ENCODE measurements at places on chromosomes 1 and 21. TPM values are rescaled to one million over a fixed set of nuclear protein-coding genes. Genes with fewer than 3 reads are reported as not detected.
A peak's percentile ranks its signal among the peaks of the same experiment; 100 is the strongest.

GRCh38 chr1:94544706-94545490, 3.3 kb upstream of the F3 start:
- DNase-seq, result no peak

DNA sequence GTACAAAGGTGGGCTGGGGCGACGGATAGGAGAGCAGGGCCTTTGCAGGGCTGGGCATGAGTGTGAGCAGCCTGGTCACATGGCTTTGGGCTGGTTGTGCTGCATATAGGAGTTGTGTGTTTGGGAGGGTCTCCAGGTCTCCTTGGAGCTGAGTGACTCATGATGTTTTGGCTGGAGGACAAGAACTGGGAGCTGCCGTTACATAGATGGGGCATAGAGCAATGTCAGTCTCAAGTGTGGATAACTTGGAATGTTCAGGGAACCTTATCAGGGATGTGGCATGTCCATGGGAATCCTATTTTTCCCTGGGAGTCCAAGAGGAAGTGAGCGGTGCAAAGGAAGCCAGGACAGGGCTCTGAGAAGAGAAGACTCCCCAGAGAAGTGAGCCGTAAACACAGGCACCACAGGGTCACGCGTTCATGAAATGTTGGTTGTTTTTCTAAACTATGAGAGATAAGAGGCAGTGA, 136.4 kb upstream of the KCNE2 start:
- no peak for DNase-seq

DNA sequence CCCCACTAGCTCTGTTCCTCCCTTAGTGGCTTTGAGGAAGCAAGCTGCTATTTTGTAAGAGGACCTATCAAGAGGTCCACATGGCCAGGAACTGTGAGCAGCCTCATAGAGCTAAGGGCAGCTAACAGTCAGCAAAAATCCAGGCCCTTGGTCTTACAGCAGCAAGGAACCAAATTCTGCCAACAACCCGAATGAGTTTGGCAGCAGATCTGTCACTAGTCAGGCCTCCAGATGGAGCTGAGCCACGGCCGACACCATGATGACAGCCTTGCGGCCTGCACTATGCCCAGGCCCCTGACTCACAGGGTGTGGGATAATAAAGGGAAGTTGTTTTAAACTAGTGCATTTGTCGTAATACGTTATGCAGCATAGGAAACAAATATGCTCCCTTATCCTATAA, 28.0 kb upstream of the H3-3A start:
- DNase-seq, result no peak

GRCh38 chr1:207001492-207002245, 30.9 kb downstream of the C1orf116 start:
- DNase-seq, result no peak

GRCh38 chr21:16078382-16078781, 348.6 kb downstream of the USP25 start:
- no peak for DNase-seq

DNA sequence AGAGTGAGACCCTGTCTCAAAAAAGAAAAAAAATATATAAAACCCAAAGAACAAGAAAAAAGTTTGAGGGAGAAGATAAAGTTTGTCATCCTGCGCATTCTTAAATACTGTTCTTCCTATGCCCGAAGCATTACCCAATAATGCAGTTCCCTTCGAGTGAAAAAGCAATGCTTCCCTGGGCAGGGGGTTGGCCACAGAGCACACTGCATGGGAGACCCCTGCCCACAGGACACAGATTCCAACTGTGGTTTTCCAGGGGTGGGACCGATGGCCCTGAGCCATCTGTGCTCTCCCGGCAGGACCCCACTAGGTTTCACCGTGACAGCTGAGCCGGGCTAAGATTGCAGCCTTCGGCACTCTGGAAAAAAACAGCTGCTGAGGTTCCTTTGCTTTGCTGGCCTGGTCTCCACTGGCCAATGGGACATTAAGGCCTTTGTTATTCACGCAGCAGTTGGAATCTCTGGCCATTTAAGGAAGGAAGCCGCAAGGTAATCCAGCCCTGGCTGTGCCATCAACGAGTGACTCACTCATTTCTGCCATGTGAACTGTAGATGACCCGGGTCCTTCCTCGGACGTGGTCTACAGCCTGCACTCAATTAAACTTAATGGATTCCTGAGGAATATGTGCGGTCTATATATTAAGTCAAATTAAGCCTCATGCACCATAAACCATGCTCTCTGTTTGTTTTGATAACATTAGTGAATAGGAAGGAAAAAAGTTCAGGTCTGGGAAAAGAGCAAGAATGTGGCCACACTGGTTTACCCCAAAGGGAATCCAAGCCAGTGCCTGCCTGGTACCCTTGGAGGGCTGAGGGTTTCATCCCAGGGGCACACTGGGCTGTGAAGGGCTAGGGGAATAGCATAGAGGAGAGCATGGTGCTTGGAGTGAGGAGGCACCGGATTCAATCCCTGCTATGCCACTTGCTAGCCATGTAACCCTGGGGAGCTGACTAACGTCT, 163.2 kb downstream of the ZBTB18 start:
- DNase-seq, result no peak

DNA sequence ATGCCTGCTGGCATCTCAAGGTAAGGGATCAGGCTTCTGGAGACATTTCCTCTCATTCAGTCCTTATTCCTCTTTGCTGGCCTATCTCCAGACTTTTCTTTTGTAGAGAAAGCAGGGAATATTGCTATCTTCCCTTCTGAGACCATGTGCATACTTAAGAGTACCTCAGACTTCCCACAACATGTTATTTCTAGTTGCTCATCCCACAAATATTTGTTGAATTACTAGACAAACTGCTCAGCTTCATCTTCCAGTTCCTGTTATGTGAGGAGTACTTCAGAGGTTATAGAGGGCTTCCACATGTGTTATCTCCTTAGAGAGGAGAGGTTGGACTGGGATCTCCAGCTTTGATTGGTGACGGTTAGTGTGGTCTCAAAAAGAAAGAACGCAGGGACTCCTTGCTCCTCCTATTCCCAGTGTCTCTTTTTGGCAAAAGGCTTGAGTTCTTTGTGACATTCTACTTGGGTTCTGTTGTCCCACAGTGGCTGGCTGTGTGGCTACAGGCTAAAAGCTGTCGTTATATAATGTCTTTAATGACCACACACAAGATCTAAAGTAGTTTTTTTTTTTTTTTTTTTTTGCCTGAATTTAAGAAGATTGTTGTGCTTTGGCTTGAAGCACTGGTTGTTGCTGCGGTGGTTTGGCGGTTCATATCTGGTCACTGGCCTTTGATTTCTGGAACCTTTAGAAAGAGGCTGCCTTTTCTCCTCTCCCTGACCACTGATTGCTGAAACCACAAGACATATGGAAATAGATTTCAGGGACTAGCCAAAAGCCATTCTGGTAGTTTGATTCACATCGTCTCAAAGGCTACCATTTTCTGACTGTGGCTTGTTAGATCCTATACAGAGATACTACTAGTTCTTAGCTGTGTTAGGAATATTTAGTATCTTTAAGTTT, 78.7 kb downstream of the FGGY start:
- DNase-seq, result no peak

DNA sequence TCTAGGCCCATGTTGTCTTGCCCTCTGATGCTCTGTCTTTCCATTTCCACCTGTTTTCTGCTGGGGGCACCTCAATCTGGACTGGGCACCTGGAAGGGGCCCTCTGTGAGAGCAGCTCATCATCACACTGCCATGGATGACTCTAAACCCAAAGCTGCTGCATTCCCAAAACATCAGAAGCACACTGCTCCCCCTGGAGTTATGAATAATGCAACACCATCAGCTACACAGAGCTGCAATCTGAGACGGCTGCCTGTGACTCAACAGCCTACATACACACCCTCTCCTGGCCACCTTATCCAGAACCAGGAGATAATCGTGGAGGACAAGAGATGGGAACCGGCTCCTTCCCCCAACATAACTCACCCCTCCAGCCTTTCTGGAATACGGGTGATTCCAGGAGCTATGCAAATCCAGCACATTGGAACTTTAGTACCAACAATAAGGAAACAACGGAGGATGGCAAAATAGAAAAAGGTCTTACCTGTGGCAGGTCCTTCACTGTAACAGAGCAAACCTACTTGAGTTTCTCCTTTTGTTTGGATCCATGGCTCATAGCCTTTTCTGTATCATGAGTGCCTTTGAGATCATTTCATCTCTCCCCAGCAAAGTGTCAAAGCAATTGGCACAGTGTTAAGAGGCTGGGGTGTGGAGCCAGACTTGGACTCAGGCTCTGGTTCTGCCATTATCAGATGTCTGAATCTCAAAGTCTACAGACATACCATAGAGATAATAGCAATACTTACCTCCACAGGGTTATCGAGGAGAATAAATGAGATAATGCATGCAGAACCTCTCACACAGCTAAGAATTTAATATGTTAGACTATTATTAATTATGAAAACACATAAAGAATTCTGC, 29.3 kb downstream of the AK2 start:
- no peak for DNase-seq

- DNase-seq, result no peak
Observed at GRCh38 chr1:33996281-33996680, 132.4 kb downstream of the HMGB4 start.

GRCh38 chr1:90133133-90133532, 138.2 kb downstream of the ZNF326 start:
- no peak for DNase-seq

DNA sequence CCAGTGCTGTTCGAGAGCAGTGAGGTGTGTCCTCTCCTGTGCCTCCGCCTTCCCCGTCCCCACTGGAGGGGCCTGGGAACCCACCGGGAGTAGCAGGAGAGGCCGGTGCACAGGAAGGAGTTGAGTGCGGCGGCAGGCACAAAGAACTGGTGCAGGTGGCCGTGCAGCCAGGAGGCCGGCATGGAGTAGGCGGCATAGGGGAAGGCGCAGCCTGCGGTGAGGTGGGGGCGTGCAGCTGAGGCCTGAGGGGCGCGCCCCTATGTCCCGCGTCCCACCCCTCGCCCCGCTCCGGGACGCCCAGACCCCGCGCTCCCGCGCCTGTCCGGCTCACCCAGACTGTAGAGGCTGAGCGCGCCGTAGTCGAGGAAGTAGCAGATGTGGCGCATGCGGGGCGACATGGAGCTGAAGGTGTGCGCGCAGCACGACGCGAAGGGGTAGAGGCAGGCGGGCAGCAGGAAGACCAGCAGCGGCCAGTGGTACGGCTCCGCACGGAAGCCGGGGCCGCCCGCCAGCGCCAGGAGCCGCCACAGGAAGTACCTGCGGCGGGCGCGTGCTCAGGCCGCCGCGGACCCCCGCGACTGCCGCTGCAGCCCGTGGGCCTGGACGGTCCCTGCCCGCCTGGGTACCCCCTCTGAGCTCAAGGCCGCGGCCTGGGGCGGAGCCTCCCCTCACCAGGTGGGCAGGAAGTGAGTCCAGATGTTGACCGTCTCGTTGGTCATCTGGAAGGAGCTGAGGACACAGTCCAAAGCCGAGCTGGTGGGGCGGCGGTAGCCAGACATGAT, 2.2 kb downstream of the PAQR6 start:
- peak; percentile 70 for DNase-seq

GRCh38 chr1:186330758-186331157, 44.3 kb downstream of the TPR start:
- no peak for DNase-seq

The FAAP20 gene
- 61.0 TPM for total RNA-seq

The FYB2 gene
- not detected for total RNA-seq

The SIPA1L2 gene
- total RNA-seq, result 1.1 TPM

The HCRTR1 gene
- total RNA-seq, result not detected

The DDAH1 gene
- total RNA-seq, result not detected

The PLA2G2A gene
- total RNA-seq, result not detected

The AQP10 gene
- total RNA-seq, result not detected

All from activated naive CD8-positive, alpha-beta T cell treated with anti-CD3 and anti-CD28 coated beads, Interleukin-2, amount 10 ng/mL, durations not matched to agents 7 days and 5 days (primary cell).